Tongue (tissue), 3 donors: ENCODE measurements at places on chromosomes 5 and 9.

DNA sequence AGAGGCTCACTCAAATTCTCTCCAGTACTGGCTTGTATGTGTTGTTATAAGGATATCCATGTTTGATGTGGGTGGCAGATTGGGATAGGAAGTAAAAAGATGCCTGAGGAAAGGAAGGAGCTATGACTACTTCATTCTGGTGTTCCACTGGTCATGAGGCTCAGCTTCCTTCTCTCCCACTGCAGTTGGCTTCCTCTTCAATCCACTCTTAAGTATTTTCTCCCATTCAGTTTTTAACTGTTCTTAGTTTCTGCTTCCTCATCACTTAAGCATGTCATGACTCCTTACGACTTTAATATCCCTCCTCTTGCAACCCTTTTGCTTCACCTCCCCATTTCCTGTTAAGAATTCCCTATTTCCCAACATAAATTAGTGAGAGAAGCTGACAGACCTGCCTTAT is 81.1 kb downstream of the PJA2 start:
- DNase-seq, result no peak

DNA sequence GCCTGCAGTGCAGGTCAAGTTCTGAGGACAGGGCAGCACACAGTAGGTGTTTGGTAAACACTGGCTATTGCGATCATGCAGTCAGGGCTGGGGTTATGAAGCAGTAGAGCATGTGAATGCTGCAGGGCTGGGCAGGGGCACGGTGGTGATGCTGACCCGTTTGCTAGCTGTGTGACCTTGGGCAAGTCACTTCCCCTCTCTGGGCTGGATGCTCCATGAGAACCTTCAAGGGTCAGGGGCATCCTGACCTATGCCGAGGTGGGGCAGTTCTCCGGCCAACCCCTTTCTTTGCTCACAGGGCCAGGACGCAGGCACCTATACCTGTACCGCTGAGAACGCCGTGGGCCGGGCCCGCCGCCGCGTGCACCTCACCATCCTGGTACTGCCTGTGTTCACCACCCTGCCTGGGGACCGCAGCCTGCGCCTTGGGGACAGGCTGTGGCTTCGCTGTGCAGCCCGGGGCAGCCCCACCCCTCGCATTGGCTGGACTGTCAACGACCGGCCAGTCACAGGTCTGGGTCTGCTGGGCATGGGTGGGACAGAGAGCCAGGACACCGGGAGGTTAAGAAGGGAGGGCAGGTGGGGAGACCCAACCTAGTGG is 39.0 kb upstream of the ASS1 start:
- no peak for DNase-seq

DNA sequence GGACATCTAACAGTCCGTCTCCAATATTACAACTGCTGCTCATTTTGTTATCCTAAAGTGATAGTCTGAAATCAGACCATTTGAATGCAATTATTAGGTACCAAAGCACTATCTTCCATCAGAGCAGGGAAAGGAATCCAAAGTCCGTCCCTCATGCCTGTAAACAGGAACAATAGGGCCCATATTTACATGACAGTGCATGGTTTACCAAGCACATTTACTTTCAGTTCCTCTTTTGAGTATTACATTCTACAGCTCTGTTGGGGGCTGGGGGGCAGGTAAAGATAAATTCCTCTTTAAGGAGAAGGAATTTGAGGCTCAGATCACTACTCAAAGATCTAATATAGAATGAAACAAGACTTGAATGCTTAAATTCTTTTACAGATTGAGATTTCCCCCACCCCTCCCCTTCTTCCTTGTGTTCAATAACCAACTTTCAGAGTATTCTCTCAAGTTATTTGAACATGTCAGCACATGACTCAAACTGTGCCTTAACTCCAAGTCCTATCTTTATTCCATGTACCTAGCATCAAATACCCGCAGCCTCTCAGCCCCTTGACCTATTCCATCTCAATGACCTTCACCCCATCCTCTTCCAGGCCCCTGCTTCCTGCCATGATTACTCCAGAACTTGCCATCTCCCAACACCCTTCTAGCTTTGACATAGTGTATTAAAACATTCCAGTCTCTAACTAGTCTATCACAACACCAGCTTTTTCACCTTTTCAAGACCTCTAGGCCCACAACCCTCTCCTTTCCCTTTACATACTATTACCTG is 71.0 kb downstream of the BRINP1 start:
- no peak for DNase-seq

- DNase-seq, result no peak
Measured at GRCh38 chr9:91415290-91415689, 8.3 kb downstream of the NFIL3 start.

GRCh38 chr9:127128341-127129072 is 6.1 kb upstream of the ANGPTL2 start:
- DNase-seq, result peak; percentile 91

GRCh38 chr5:91401175-91401574 is 18.1 kb upstream of the ARRDC3 start:
- DNase-seq, result no peak

DNA sequence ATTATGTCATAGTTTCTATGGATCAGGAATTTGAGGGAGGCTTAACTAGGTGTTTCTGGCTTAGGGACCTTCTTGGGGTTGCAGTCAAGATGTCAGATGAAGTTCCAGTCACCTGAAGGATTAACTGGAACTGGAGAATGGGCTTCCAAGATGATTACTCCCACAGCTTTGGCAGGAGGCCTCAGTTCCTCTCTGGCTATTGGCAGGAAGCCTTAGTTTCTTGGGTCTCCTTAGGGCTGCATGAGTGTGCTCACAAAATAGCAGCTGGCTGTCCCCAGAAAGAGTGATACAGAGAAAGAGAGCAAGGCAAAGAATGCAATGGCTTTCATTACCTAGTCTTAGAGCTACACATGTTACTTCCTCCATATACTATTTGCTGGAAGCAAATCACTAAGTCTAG is 138.1 kb upstream of the TLE4 start:
- peak; percentile 49 for DNase-seq

- no peak for DNase-seq
Measured at GRCh38 chr9:126317513-126317912, 9.1 kb upstream of the MVB12B start.

DNA sequence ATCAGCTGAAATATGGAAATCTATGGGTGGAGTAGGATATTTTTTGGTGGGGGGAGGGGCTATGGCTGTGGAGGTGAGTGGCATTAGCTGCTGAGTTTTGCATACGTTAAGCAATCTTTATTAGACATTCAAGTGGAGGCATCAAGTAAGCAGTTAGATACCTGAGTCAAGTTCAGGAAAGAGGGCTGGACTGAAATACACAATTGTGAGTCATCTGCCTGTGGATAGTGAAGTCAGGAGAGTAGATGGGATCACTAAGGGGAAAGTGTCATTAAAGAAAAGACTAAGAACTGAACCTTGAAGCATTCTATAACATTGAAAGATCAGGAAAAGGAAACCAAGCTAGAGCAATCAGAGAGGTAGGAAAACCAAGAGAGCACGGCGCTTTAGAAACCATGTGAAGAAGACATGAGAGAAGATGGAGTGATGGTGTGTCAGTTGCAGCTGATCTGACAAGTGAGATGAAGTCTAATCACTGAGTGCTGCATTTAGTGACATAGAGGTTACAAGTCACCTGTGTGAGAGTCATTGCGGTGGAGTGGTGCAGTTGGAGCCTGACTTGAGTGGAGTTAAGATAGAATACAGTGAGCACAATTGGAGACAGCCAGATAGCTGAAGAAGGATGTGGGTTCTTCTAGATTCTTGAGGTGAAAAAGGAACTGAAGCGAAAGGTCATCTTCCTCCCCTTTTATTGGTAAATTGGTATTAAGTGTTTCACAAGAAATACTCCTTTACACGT is 88.7 kb downstream of the PIP5K1B start:
- DNase-seq, result no peak

- DNase-seq, result no peak
Measured at GRCh38 chr5:156380848-156381247, 53.9 kb downstream of the SGCD start.
